ENCODE measurements at places on chromosomes 2 and 18.

DNA sequence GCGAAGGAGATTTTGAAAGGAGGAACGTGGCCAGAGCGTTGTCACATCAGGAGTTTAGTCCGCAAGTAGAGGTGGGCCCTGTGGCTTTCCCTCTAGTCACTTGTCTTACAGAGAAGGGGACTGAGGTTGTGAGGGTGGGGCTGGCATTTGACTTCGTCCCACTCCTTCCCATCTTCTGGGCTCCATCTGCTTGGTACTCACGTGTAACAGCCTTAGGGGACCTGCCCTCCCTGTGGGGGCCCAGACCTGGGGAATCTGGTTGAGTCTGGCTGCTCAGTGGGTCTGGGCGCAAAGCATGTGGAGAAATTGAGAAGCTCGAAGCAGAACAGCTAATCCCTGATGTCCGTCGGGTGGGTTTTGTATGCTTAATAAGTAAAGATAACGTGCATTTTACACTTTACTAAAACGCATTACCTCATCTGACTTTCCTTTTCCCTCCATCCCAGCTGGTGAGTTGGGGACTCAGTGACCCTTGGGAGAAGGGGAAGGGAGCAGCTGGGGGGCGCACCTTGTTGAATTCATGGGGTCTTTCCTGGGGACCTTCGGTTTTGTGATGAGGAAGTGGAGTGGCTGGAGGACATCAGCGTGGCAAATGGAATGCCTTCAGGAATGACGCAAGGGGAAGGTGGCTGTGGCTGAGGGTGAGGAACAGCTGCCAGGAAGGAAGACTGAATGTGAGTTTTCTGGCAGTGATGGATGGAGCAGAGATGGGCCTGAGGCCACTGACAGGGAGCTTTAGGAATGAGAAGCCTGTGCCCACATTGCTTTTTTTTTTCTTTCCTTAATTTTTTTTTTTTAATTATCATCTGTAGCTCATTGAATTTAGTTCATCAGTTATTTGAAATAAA lies 44.8 kb downstream of the ASAP2 start:
- DNase-seq = peak; percentile 85

DNA sequence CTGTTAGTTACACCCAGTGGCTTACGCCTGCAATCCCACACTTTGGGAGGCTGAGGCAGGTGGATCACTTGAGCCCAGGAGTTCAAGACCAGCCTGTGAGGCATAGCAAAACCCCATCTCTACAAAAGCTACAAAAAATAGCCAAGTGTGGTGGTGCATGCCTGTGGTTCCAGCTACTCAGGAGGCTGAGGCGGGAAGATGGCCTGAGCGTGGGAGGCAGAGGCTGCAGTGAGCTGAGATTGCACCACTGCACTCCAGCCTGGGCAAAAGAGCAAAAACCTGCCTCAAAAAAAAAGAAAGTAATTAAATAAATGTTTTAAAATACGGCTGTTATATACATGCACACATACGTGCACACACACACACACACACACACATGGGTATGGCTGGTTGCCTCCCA lies 194.8 kb downstream of the HDAC4 start:
- no peak for DNase-seq

DNA sequence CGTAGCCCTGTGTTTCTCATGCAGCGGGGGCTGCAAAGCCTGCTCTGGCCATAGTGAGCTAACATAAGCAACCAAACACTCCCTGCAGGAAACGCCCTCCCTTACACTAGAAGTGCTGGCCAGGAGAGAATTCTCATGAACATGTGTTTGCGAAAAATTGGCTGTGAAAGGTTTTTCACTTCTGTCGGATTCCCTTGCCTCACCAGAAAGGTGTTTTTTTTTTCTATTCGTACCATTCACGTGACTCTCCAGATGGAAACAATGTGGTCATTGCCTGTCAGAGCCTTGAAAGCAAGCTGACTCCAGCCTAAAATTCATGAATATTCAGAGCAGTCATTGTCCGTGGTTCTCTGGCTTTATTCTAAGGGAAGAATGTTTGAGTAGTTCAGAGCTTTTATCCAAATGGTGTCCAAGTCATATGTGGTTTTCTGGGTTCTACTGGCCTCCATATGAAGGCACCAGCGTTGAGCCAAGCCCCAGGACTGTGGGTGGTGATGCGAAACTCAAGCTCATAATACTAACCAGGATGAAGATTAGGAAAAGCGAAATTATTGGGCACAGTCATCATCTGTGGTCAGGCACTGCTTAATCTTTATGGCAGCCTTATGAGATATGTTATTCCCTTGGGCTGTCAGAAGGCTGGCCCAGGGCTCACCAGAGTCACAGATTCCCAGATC lies 236.4 kb downstream of the ALPK2 start:
- peak; percentile 65 for DNase-seq

- no peak for DNase-seq
Measured at GRCh38 chr2:96345438-96345837, 9.9 kb downstream of the NCAPH start.

DNA sequence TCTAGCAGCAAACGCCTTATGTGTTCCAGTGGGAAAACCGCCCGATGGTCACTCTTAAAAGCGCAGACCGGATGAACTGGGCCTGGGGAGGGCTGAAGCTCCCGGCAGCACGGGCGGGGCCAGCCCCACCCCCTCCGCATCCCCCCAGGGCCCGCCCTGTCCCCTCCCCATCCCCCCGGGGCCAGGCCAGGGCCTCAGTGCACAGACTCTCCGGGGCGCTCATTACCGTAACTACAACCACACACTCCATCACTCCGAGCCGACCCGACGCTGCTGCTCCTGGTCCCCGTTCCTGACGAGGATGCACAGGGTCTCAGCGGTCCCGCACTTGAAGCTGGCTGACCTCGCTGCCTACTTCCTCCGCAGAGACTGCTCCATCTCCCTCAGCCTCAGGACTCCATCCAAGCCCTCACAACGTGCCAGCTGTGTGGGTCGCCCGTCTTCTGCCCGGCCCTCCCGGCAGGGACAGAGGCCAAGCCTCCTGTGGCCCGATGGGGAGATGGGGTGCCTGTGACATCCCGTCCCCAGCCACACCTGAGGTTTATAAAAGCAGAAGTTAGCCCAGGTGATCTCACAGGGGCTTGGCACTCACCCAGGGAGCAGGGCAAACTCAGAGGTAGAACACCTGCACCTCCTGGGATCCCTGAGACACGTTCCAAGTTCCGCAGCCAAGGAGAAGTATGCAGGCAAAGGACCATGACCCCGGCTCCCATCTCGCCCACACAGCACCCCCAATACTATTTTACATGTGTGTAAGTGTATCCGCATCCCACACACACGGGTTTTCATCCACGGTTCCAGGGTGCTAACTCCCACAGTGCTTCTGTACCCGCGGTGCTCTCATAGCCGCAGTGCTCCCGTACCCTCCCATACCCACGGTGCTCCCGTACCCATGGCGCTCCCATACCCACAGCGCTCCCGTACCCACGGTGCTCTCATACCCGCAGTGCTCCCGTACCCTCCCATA lies 36.0 kb downstream of the SLC66A2 start:
- no peak for DNase-seq

GRCh38 chr2:196239622-196240587 lies 68.5 kb upstream of the STK17B start:
- peak; percentile 87 for DNase-seq

DNA sequence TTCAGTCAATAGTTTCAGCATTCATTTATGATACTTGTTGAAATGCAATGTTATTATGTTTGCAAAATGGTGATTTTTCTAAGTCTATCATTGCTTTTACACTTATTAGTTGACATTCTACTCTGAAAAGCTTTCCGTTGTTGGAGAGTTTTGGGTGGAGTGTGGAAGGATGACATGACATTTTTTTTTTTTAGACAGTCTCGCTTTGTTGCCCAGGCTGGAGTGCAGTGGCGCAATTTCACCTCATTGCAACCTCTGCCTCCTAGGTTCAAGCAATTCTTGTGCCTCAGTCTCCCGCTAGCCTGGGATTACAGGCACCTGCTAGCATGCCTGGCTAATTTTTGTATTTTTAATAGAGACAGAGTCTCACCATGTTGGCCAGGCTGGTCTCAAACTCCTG lies 29.8 kb downstream of the PIKFYVE start:
- no peak for DNase-seq

- DNase-seq = no peak
Measured at GRCh38 chr2:85591563-85591962, 4.0 kb upstream of the RNF181 start.

DNA sequence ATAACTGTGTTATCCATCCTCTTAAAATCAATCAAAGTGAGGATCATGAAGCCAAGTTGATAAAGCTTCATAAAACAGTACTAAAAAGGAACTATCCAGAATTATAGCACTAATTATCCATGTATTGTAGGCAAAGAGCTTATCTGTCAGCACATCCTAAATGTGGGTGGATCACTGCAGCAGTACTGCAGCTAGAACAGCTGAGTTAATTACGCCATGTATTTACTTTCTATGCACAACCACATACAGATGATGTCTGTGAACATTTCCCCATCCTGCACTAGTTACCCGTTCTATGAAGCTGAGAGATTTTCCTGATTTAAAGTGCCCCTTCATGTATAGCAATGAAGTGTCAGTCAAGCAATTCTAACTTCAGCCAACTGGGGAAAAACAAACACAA lies 96.6 kb downstream of the RAPH1 start:
- no peak for DNase-seq

- no peak for DNase-seq
Measured at GRCh38 chr2:8923183-8923582, 80.3 kb downstream of the MBOAT2 start.

- DNase-seq = no peak
Measured at GRCh38 chr2:235539773-235540172, 45.9 kb downstream of the AGAP1 start.

- peak; percentile 15 for DNase-seq
Measured at GRCh38 chr2:142131010-142131669, at the start of gene LRP1B. Gene LRP1B, minus strand, starts transcription at chr2:142131016. Its CDS starts 287 bp downstream, at chr2:142130729.

- no peak for DNase-seq
Measured at GRCh38 chr2:239811111-239811781, 213.9 kb downstream of the NDUFA10 start.

DNA sequence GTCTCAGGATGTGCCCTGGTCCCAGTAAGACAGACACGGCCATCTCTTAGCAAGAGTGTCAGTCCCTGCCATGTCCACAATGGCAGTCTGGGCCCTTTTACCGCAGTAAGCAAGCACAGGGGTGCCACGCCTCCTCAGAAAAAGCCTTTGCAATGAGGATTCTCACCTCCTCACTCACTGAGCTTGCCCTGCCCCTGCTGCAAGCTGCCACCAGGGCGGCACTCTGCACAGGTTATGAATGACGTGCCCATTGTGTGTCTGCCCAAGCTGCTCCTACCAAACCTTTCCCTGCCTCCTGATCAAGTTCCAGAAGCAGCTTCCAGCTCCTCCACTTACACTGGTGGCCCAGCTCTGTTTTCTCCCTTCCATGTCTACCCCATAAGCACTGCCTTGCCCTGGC lies 23.3 kb downstream of the ERCC3 start:
- no peak for DNase-seq

DNA sequence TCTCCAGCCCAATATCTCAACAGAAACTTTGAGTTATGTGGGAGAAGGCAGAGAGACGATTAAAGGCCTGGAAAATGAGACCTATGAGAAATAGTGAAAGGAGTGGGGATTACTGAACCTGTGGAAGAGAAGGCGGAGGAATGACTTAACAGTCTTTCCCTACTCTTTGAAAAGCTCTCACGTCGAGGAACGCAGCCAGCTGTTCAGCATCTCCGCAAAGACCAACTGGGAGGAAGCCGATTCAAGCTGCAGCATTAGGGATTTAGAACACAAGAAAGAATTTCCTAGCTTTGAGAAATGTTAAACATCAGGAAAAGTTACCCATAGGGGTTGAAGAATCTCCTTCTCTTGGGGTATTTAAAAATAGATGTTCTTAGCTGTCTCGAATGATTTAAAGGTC lies 233.2 kb upstream of the PARD3B start:
- no peak for DNase-seq

- DNase-seq = peak; percentile 27
Measured at GRCh38 chr2:26347286-26347865, 787 bp upstream of the ADGRF3 start.

GRCh38 chr2:197285361-197285760 lies 25.2 kb downstream of the ANKRD44 start:
- DNase-seq = no peak

GRCh38 chr2:150900913-150901312 lies 360.8 kb downstream of the RBM43 start:
- no peak for DNase-seq

GRCh38 chr2:120552800-120553481 lies 182.7 kb upstream of the GLI2 start:
- peak; percentile 80 for DNase-seq

DNA sequence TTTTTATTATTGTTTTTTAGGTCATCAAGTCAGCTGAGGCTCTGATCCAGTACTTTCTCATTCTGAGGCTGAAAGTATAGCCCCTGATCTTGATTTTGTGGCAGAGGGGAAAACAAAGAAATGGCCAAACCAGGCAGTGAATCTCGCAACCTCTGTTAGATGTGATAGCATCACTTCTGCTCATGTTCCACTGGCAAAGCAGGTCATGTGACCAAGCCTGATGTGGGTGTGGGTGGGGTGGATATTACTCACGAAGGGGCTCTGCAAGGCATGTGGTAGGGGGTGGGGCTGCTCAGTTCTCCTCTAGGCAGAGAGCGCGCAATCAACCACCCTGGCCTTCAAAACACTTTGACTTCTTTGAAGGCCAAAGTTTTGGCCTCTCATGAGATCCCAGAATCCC lies 254.2 kb downstream of the MYCN start:
- DNase-seq = no peak

GRCh38 chr18:23578891-23579653 lies 7.2 kb downstream of the NPC1 start:
- peak; percentile 69 for DNase-seq

GRCh38 chr2:132517386-132517785 lies 100.8 kb downstream of the GPR39 start:
- DNase-seq = no peak

GRCh38 chr2:71991397-71991796 lies 156.3 kb downstream of the CYP26B1 start:
- DNase-seq = no peak

DNA sequence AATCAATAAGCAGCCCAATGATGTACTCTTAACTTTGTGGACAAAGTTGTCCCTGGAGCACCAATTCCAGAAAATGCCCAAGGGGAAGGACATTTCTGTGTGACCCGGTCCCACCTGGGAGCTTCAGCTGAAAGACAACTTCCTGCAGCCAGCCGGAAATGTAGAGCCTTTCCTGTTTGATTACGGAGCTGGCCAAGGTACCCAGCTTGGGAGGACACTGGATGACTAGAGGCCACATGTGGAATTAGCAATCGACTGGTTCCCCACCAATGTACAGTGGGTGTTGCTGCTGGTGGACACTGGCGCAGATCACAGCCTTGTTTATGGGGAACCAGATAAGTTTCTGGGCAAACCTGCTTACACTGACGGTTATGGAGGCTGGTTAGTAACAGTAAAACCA lies 53.0 kb upstream of the ZC3H15 start:
- DNase-seq = no peak

GRCh38 chr18:76499637-76500340 lies 4.7 kb upstream of the ZNF516 start:
- no peak for DNase-seq

All from fibroblast of mammary gland (primary cell).